ENCODE measurements at places on chromosomes 13 and 19.

DNA sequence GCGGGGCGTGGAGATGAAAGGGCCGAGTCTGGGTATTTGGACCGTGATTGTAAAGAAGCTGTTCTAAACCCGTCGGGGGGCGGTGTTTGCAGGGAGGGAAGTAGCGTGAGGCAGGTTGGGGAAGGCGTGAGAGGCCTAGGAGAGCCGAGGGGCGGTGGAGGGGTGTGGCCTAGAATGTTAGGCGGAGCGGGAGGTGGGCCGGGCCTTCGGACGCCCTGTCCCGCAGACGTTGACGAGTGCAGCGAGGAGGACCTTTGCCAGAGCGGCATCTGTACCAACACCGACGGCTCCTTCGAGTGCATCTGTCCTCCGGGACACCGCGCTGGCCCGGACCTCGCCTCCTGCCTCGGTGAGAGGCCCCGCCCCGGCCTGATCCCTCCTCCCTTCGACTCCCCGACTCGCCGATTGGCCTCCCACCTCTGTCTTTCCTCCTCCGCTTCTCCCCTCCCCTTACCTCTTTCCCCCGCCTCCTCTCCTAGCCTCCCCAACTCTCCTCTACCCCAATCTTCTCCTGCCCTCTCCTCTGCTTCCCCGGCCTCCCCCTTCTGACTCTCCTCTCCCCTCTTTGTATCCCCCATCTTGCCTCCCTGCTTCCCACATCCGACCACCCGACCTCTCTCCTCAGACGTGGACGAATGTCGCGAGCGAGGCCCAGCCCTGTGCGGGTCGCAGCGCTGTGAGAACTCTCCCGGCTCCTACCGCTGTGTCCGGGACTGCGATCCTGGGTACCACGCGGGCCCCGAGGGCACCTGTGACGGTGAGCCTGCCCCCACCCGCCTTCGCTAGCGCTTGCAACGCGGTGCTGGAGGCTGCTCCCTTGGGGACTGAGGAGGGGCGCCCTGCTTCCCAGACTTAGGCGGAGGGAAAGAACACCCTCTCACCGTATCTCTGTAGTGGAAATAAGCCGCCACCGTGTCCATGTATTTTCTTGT, 12.8 kb downstream of the LTBP4 start:
- DNase-seq: peak; percentile 65

DNA sequence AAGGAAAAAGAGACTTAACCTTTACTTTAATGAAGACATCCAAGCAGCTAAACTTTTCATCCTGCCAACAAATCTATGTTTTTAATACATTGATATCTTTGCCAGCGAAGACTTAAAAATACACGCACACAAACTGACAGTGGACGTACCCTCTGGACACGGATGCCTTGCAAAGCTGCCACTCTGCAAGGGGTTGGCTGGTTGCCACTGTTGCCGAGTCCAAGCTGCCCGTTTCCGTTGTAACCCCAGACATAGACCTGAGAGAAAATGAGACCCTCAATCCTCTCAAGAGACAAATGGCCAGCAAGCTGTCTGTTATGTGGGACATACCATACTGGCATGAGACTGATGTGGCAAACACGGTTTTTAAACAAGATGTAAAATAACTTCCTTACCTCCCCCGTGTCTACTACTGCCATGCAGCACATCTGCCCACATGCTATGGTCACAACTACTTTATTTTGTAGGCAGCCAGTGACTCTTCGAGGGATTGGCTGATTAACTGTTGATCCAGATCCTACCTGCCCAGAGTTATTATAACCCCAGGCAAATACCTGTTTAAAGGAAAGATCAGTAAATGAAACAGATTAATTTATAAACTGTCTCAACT, 21.2 kb downstream of the RCBTB2 start:
- no peak for DNase-seq

GRCh38 chr19:58561373-58562121, 3.1 kb upstream of the UBE2M start:
- no peak for DNase-seq

GRCh38 chr13:50306156-50306555, 290.9 kb downstream of the KCNRG start:
- DNase-seq: no peak

- no peak for DNase-seq
These were observed 40.8 kb downstream of the CHST8 start for GRCh38 chr19:33662391-33663092.

DNA sequence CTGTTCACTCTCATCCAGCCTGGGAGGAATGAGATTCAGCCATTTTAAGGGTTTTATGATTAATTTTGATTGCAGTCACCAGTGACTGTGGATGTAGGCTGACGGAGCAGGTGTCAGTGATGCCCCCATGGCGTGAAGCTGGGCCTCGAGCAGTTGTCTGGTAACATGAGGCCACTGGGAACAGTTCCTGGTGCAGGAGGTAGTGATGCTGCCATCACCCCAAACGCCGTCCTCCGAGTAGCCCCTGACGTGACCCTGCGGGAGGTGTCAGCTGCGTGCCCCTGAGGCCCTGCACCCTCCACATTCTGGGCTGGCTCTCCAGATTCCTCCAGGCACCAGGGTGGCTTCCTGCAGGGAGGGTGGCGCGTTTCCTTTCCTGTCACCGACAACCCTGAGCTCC, 277.2 kb downstream of the TEX29 start:
- DNase-seq: no peak

GRCh38 chr13:101053301-101054093, 362.8 kb downstream of the NALCN start:
- no peak for DNase-seq

- no peak for DNase-seq
These were observed 1635.4 kb upstream of the SLC10A2 start for GRCh38 chr13:104701591-104701990.

DNA sequence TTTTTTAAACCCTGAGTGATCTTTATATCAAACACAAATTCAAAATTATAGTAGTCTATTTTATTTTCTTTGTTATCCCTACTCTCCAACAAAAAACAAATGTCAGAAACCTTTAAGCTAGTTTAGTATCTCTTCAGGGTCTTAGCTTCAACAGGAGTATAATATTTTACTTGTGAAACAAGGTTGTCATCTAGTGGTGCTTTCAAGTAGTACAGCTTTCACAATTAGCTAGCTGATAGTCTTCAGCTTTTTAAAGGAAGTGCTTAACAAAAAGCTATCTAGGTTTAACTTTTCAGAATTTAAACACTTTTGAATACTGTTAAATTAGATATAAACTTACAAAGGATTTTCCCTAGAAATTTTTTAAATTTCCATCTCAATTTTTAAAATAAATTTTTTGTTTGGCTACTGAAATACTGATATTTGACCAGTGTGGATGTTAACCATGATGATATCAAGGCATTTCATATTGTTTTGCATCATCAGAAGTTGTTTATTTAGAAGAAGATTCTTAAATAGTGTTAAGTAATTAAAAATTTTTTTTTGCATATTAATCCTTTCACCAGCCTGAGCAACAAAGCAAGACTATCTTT, 34.2 kb downstream of the TDRD3 start:
- DNase-seq: peak; percentile 58

DNA sequence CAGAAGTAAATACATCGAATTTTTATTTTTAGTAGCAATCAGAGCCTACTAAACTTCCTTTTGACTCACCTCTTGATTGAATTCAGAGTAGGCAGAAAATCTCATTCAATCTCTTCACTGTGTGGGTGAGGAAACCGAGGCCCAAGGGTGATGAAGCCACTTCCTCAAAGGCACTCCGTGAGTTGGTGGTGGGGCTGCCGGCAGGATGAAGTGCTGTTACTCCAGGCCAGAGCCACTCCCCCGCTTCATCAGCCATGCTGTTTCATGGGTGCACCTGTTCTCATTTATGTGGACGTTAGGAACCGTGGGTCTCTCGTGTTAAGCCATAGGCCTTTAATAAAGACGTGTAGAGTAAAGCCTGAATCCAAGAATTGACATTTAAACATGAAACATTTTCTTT, 13.2 kb downstream of the ING1 start:
- no peak for DNase-seq

DNA sequence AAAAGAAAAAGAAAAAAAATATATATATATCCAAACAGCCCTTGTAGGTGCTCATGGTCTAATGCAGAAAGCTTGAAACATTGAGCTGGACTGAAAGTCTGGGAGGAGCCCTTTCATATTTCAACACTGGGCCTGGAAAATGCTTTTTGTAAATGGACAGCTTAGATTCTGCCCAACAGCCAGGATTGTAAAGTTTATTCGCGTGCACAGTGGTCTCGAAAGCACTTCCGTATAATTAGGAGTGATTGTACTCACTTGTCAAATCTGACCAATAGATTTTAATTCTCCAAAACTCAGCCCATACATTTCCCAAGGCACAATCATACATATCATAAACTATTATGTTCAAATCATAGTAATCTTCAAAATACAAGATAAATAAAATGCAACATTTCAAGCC, 260.1 kb downstream of the COL4A1 start:
- no peak for DNase-seq

DNA sequence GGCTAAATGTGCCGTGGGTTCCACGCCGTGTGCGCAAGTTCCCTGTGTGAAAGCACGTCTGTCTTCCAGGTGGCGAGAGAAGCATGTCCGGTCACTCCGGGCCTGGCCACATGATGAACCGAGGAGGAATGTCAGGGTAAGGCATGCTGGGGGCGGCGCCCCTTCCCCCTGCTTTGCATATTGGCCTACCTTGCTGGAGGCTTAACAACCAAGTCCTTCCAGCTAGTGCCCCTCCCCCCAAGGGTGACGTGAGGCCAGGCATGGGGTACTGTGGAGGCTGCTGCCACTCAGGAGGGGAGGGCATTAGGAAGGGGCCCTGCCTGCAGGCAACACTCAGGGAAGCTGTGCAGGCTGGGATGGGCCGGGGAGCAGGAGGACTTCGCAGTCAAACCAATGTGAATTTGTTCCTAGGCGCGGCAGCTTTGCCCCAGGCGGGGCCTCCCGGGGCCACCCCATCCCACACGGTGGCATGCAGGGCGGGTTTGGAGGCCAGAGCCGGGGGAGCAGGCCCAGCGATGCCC, 12.5 kb downstream of the MICOS13 start:
- DNase-seq: no peak

DNA sequence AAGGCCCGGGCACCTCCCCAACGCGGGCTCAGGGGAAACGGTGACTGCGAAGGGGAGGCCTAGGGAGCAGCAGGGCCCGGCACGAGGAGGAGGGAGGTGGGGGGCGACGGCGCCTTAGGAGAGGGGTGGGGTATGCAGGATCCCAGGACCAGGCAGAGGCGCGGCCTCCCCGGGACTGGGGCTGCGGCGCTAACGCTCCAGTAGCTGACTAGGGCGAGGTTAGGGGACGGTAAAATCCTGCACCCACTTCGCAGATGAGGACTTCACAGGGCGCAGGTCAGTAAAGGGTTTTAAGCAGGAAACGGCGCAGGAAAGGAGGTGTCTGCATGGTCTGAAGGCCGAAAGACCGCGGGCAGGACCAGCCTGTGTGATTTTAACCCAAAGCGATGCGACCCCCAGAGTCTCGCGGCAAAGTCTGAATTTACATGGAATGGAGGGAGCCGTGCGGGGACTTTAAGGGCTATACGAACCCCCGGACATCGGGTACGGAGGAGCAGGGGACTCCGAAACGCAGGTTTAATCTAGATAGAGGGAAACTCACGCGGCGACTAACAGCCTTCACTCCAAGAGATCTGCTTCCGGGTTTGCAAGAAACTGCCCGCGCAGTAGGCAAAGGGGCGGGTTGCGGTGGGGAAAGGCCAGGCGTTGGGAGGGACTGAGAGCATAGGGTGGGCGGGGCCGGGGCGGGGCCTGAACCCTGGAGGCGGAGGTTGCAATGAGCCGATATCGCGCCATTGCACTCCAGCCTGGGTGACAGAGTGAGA, at the start of gene ZNF665:
Gene ZNF665, minus strand, starts transcription at position 588 of the 764 bp plus-strand sequence. CDS start 10,460 bp downstream, outside the sequence.
- peak; percentile 93 for DNase-seq

- no peak for DNase-seq
These were observed 405.6 kb downstream of the NDFIP2 start for GRCh38 chr13:79886601-79887000.

DNA sequence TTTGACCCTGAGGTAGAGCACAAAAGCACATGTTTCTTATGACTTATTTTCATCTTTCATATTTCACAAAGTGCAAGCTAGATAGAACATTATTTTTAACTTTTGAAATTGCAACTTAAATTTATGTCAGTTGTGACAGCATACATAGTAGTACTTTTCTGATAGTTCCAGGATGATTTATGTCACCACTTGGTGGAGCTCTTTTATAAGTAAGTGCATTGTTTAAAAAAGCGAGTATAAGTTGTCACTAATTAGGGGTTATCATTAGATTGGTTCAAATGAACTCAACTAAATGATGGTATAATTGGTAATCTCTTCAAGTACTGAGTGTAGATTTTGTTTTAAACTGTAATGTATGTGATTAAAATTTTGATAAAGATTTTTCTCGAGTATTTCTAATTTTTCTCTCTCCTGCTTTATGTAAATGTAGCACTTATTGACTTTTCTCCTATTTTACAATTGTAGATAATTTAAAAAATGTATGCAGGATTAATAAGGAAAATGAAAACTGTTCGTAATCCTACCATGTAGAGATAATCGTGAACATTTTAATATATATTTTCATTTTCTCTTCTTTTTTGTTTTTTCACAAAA, 31.1 kb downstream of the RB1 start:
- peak; percentile 50 for DNase-seq

DNA sequence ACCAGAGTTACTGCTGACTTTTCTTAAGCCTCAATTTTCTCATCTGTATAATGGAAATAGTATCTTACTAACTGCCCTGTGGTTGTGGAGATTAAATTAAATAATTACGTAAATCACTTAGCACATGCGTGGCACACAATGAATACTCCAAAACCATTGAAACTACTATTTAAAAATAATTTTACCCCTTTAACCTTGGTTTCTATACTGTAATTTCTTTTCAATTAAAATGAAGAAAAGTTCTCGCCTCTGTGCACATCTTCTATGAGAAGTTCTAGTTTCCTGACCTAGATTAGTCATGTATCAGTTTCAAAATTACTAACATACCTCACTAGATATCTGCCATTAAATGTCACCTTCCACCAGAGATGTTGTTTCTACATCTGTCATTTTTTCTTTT, 5.7 kb downstream of the SLITRK1 start:
- no peak for DNase-seq

DNA sequence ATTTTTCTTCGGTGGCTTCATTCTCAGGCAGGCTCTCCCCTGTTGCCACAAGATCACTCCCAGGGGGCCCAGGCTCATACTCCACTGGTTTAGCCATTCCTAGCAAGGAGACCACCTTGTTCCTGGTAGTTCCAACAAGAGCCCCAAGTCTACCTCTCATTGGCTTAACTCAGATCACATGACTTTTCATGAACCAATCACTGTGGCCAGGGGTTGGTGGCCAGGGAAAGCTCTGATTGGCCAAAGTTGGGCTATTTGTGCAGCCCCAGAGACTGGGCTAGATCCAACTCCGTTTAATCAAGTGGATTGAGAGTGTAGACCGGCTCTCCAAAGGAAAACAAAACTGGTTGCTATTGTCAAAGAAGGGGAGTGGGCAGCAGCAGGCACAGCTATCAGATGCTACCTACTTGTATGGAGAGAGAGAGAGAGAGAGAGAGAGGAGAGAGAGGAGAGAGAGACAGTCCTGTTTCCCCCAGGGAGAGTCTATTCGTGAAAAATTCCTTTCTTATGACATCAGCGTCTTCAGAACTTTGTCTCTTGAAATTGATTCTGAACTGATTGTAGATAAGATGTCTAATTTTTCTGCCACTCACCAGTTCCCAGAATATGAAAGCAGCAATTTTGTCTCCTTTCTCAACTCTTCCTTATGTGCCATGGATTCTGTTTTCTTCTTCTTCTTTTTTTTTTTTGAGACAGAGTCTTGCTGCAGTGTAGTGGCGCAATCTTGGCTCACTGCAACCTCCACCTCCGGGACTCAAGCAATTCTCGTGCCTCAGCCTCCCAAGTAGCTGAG, 5.9 kb downstream of the CEACAM19 start:
- no peak for DNase-seq

GRCh38 chr19:29928831-29929230, 13.2 kb upstream of the URI1 start:
- DNase-seq: no peak

- DNase-seq: no peak
These were observed 244.4 kb upstream of the SLITRK1 start for GRCh38 chr13:84126671-84127171.
